ENCODE measurements at places on chromosomes 3 and 15.
A peak's percentile ranks its signal among the peaks of the same experiment; 100 is the strongest.

DNA sequence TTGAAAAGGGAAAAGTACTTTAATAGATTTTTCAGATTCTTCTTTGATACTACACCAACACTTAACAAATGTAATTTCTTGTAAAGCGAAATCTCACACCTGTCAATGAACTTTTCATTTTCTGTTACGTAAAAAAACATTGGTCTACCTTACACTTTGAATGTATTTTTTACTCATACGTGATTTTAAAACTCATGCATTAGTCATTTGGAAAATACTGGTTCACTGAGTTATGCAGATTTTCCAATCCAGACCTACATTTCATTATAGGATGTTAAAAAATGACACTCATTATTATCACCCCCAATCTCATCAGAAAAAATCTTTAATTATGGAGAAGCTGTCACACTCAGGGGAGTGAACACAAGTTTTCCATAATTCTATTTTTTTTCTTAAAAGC is 14.7 kb downstream of the VPS39 start:
- no peak for DNase-seq

- no peak for DNase-seq
Measured at GRCh38 chr3:135499426-135499825, 466.1 kb upstream of the PPP2R3A start.

GRCh38 chr3:56862352-56863062 is 60.8 kb upstream of the ARHGEF3 start:
- no peak for DNase-seq

GRCh38 chr3:112585782-112586181 is 23.9 kb downstream of the SLC35A5 start:
- DNase-seq: no peak

GRCh38 chr3:128455786-128456748 is 10.6 kb downstream of the DNAJB8 start:
- no peak for DNase-seq

GRCh38 chr3:105512061-105512460 is 145.4 kb downstream of the ALCAM start:
- DNase-seq: no peak

DNA sequence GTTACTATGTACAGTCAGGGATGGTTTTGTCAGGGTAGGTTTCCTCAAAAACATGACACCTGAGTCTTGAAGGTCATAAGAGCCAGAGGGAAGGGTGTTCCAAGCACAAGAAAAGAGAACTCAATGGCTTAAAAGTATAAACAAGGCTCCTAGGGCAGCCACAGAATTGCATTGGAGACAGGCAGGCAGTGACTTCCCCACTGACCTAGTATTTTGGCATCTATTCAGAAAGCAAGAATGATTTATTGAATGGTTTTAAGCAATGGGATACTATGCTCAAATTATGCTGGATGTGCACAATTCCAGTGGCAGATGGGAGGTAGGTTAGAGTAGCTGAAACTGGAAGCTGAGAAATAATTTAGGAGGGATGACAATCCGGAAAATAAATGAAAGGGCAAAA is 54.0 kb downstream of the TSC22D2 start:
- DNase-seq: no peak

DNA sequence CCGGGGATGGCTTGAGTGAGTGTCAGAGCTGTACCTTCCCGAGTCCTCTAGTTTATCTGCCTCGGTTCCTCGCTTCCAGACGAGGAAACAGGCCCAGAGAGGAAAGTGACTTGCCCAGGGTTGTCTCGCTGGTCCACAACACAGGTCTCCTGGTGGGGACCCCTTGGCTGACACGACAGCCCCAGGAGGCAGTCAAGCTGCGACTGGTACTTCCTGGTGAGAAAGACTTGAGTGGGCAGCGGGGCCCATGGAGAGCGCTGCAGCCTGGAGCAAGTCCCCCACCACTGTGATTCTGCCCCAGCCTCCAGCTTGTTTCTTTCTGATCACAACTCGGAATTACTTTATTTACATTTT is 600 bp upstream of the CHRNA5 start:
- no peak for DNase-seq

DNA sequence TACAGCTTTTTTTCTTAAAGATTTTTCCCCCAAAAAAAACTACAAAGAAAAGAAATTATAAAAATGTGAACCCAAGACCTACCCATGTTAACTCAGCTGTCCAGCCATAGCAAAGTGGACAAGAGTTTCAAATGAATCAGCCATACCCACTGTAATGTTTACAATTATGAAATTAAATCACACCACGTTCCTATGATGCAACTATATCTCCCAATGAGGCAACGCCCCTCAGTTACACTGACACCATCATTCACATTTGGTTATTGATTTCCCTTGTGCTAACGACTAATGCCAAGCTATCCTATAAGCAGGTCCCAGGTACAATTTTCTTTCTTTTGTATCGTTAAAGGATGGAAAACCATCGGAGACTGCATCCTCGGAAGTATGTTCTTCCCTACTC is 115.1 kb upstream of the ICE2 start:
- no peak for DNase-seq

- DNase-seq: peak; percentile 80
Measured at GRCh38 chr3:108124337-108125152, 33.7 kb upstream of the CD47 start.

All from activated CD8-positive, alpha-beta memory T cell treated with anti-CD3 and anti-CD28 coated beads, Interleukin-2, amount 10 ng/mL, durations not matched to agents 7 days and 5 days (primary cell).